CD4-positive, alpha-beta T cell treated with Interleukin-1 beta for 1 hour (primary cell): ENCODE measurements at places on chromosomes 7 and 10.

- no peak for DNase-seq
Observed at GRCh38 chr10:73653701-73654100, 2.1 kb downstream of the SYNPO2L start.

- no peak for DNase-seq
Observed at GRCh38 chr7:133562621-133563020, 309.7 kb downstream of the EXOC4 start.

GRCh38 chr7:111082351-111082750 is 8.6 kb upstream of the LRRN3 start:
- no peak for DNase-seq

DNA sequence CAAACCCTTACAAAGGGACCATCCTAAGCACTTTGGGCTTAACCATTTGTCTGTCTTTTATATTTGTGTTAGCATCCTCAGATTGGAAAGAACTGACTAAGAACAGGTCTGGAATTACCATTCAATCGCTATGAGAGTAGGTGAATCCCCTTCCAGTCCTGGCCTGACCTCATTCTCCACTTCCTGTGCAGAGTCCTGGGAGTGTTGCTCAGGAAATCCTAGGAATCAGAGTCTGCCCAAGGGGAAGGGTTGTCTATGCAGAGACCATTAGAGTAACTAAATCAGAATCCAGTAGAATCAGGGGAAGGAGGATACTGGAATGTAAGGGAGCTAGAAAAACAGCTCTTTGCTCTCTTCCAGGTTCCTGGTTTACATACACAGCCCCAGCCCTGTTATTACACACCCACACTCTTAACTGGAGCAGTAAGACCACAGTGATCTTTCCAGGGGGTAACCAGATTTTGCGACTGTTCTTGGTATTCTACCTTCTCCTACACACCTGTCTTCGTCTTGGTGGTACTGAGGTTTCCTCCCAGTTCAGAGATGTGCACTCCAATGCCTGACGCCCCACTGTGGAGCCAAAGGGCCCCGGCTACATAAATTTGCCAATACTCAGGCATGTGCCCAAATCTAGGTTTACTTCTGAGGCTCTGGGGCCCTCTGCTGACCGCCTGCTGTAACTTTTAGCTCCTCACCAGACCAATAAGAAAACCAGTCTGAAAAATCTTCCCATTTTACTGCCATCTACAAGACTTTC is 103.7 kb downstream of the RNF216 start:
- DNase-seq, result peak; percentile 61

DNA sequence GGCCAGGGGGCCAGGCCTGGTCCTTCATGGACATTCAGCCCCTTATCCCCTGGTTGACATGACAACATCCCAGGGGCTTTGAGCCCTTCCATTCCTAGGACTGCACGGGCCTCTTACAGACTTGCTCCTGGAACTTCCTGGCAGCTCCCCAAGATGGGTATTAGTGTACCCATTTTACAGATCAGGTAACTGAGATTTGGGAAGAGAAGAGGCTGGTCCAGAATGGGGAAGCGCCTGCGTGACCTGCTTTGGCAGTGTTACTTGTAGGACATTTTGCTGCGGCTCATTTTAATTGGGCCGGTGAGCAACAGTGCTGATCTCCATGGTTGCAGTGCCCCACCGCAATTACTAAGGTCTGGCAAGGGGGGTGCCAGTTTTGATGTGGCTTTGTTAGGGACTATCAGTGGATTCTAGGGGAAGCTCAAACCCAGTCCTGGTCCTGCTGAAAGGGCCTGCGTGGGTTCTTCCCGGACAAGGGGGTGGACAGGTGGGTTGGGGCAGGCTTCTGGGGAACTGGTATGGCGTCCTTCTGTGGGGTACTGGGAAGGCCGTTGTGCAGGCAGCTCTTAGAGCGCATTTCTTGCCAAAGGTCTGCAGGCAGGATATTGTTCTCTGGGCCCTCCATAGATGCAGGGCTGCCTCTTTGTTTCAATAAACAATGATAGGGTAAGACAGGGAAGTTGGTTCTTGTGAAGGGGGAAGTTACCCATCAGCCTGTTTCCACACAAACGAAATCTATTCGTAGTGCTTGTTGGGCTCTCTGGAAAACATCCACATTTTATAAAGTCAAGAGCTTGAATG is 137.6 kb downstream of the RGS10 start:
- no peak for DNase-seq

DNA sequence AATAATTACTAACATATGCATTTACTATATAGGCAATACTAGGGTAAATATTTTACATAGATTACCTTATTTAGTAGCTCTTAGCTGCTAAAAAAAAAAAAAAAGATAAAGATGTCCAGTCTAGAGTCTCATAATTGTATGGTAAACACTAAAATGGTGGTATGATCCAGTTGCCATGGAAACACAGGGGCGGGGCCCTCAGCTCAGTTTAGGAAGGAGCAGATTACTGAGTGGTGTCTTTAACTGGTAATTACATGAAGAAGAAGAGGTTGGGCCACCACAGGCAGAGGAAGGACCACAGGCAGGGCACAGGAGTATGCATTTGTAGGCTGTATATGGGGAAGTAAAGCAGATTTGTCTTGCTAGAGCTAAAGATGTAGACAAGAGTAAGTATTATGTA is 43.7 kb downstream of the ITGB8 start:
- no peak for DNase-seq

DNA sequence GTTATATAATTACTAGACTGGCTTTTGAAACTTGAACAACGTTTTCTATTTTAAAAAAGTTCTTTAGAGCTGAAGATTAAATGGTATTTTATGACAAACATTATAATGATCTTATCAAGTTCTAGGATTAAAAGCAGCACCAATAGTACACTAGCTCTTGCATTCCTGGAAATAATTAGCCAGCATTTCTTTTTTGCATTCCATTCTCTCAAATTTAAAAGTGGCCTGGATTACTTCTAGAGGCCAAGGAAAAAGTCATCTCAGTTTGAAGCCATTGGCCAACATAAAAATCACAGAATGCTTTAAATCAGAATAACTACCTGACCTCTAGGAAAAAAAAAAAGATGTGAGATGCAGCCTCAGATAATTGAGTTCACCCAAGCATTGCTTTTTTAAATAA is 1326.4 kb upstream of the SORCS1 start:
- DNase-seq, result no peak

DNA sequence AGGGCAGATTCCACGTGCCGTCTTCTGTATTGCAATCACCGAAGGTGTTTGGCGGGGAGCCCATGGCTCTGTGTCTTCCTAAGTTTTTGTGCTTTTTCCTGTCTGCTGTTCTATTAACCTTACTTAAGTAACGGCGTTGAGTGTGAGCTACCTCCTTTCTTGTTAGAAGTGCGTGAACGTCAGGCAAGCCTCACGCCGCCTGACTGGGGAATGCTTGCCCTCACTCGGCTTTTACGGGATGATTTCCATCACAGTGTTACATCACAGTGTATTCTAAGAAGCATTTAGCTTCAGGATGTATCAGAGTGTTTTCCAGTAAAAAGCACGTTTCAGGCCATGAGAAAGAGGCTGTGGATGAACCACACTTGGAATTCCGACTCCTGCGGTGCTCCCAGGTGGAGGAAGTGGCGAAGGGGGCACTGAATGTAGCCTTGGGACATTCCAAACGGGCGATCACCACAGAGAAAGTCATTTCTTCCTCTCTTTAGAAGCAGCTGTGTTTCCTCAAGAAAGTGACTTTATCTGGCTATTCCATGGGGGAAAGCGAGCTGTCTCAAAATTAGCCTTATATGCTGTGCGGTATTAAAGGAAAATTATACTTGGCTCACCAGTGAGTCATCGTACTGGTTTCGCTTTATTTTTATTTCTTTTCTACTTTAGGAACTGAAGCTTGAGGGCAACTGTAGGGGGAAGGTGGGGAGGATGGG is 290.7 kb downstream of the KLF6 start:
- no peak for DNase-seq

DNA sequence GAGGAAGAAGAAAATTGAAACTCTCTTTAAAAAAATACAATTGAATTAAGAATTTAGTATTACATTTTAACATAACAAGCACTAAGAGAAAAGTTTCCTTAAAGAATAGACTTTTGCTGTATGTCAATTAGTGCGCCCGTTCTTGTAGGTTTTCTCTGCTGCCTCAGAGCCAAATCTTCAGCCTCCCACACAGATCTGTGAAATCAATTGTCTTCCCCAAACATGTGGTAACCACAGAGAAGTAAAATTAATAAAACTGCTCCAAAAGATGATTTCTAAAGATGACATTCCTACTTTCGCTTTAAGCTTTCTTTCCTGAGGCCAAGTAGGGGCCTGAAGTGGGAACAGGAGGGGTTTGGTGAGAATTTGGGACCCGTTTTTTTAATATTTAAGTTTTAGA is 113.2 kb upstream of the ADO start:
- DNase-seq, result no peak

DNA sequence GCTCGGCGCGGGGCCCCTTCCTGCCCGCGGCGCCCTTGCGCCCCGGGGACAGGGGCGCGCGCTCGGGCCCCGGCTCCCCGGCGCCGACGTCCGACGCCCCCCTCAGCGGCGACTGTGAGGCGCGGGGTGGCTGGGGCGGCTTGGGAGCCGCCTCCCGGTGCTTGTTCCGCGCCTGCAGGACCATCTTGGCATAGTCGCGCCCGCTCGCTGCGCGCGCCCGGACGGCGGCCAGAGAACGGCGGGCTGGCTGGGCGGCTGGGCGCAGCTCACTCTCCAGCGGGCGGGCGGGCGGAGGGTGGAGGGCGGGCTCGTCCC is at the start of gene DPY19L1:
Gene DPY19L1 (minus strand): TSS at position 275 of the 315 bp plus-strand sequence. CDS start 91 bp downstream, at position 184.
- no peak for DNase-seq

- DNase-seq, result no peak
Observed at GRCh38 chr10:73625004-73625883, 16.0 kb downstream of the MYOZ1 start.

GRCh38 chr7:101912716-101913110 is 95.3 kb downstream of the CUX1 start:
- DNase-seq, result no peak

- no peak for DNase-seq
Observed at GRCh38 chr10:119112056-119112455, 8.1 kb downstream of the DENND10 start.

- DNase-seq, result no peak
Observed at GRCh38 chr7:50591480-50592438, 26.6 kb upstream of the DDC start.

DNA sequence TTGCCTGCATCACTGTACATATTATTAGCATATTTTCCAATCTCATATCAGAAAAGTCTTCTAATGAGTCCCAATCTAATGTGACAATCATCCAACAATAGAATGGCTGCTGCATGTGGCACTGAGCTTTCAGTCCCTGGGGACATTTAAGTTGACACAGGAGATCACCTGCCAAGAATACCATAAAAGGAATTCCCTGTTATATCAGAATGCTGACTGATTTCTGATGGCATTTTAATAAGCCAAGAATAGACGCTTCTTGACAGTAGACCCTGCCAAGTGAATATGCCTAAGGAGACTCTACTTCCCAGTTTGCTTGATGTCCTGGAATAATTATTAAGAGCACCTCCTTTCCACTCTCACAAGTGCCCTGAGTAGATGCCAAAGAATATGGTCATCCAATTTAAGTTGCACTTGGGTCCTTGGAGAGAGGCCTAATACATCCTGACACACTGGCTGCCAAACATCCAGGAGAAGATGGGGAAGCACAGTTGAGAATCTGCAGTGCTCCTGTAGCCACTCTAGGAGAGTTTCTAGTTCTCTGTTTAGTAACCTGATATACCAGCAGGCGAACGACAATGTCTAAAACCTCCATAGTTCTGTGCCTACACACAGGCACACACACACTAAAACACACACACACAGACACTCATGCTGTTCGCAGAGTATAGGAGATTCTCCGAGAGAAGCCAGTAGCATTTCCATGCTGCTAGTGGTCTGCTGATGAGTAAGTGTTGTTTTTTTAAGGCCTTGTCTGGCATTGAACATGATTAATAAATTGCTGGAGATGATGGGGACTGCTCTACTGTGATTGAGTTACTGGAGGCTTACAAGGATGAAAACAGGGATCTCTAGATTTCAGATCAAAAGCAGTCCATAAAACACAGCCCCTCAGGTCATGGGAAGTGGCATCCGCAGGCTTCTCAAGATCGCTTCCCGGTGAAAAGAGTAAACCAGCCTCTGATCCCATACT is 369.6 kb downstream of the KCNMA1 start:
- DNase-seq, result no peak

GRCh38 chr10:128463991-128464760 is 338.0 kb upstream of the MKI67 start:
- peak; percentile 20 for DNase-seq

DNA sequence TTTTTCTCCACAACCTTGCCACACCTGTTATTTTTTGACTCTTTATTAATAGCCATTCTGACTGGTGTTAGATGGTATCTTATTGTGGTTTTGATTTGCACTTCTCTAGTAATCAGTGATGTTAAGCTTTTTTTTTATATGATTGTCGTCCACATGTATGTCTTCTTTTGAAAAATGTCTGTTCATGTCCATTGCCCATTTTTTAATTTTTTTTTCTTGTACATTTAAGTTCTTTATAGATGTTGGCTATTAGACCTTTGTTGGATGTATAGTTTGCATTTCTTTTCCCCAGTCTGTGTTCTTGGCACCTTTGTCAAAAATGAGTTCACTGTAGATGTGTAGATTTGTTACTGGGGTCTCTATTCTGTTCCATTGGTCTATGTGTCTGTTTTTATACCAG is 28.8 kb downstream of the ZSCAN25 start:
- DNase-seq, result no peak

- no peak for DNase-seq
Observed at GRCh38 chr10:89633484-89633883, 11.6 kb downstream of the PANK1 start.

GRCh38 chr7:151206914-151207313 is 3.4 kb downstream of the H2BK1 start:
- DNase-seq, result peak; percentile 22

DNA sequence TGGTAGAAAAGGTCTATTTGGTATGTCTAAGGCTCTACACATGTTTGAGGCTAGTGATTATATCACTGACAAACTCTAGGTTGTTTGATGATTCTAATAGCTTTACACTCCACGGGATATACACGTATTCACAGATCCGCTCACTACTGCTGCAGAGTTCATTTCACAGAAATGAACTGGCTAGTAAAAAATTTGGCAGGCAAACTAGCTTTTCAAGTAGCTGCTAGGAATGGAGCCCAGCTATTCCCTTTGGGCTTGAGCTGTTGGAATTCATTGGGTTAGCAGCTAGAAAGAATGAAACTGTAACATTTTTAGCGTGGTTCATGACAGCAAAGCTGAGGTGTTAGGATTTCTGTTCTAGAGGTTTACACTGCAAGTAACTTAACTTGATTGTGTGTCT is 37.6 kb downstream of the R3HCC1L start:
- DNase-seq, result no peak

- no peak for DNase-seq
Observed at GRCh38 chr10:44362866-44363711, 21.8 kb downstream of the CXCL12 start.

- DNase-seq, result no peak
Observed at GRCh38 chr7:87702326-87702725, 74.1 kb downstream of the RUNDC3B start.

- DNase-seq, result no peak
Observed at GRCh38 chr10:106571192-106571946, 593.1 kb downstream of the SORCS1 start.
